ENCODE measurements at places on chromosomes 13 and 19.

DNA sequence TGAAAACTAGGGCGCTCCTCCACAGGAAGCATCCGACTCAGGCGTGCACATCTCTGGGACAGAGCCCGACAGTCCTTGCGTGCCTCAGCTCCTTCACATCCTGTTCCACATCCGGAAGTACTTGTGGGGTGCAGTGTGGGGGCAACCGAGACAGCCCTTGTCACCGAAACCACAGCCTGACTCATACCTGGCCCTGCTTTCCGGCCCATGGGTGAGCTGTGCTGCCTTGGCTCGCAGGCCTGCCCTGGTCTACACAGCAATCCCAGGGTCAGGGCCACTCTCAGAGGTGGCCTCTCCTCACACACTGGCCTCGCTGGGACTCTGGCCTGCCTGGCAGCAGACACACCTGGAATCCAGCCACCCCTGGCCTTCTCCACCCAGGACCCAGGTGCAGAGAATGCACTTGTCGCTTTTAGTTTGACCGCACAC is 100.4 kb downstream of the STK24 start:
- DNase-seq: peak; percentile 53

- no peak for DNase-seq
Measured at GRCh38 chr13:40985381-40986100, 33.6 kb downstream of the ELF1 start.

- no peak for DNase-seq
Measured at GRCh38 chr19:14770944-14771839, 7.2 kb downstream of the ADGRE2 start.

DNA sequence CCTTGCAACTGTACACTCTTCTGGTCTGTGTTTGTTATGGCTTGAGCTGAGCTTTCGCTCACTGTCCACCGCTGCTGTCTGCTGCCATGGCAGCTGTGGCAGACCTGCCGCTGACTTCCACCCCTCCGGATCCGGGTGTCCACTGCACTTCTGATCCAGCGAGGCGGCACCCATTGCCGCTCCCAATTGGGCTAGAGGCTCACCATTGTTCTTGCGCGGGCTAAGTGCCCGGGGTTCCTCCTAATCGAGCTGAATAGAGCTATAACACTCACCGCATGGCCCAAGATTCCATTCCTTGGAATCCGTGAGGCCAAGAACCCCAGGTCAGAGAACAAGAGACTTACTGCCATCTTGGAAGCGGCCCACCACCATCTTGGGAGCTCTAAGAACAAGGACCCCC is 2.2 kb upstream of the PSMC4 start:
- DNase-seq: no peak

DNA sequence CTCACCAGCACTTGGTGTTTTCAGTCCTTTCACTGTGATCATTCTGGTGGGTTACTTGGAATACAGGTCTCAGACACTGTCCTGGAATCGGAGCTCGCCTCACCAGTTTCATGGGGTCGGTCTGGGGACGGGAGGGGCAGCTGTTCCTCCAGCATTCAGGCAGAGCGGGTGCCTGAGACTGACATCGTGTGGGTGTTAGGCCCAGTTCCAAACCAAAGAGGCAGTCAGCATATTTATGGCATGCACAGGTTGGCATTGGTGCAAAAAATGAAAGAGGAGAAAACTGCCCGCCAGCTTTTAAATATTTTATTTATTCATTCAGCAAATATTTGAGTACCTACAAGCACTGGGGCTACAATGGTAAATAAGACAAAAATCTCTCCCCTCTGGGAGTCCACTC is 20.1 kb downstream of the PLEKHF1 start:
- no peak for DNase-seq

DNA sequence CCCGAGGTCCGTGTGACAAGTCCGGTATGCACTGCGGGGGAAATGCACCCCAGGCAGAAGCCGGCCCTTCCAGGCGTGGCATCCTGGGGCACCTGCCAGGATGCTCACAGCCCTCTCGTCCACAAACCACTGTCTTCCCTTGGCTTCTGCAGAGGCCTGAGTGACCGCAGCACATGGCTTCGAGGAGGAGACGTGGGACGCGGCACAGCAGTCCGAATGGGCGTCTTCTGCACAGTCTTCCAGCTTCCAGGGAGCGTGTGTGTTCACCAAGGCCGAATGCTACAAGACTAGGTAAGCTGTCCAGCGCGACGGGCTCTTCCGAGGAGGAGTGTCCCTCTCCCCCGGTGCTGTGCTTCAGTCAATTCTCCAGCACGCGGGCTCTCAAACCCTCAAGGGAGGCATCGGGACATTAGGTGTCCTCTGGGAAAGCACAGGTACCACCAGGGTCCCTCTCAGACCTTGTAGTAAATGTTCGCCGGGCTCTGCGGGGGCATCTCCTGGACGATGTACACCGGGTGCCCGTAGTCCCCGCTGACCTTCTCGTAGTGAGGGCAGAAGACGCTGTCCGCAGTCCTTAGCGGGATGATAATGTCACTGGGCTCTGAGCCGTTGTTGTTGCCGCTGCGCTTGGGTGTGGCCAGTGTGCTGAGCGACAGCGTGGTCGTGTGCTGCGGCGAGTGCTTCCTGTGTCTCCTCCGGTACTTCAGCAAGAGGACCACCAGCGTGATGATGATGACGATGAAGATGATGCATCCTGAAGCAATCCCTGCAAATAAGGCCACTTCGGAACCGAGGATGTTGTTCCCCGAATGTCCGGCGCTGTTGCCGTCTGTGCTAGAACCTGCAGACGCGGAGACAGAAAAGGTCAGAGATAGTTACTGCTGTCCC is 42.6 kb downstream of the EFNB2 start:
- DNase-seq: no peak

- DNase-seq: no peak
Measured at GRCh38 chr13:75414036-75414827, 67.7 kb downstream of the TBC1D4 start.

GRCh38 chr19:2624537-2625091 is 77.9 kb downstream of the GNG7 start:
- no peak for DNase-seq

- no peak for DNase-seq
Measured at GRCh38 chr13:77298426-77298825, 28.5 kb downstream of the MYCBP2 start.

DNA sequence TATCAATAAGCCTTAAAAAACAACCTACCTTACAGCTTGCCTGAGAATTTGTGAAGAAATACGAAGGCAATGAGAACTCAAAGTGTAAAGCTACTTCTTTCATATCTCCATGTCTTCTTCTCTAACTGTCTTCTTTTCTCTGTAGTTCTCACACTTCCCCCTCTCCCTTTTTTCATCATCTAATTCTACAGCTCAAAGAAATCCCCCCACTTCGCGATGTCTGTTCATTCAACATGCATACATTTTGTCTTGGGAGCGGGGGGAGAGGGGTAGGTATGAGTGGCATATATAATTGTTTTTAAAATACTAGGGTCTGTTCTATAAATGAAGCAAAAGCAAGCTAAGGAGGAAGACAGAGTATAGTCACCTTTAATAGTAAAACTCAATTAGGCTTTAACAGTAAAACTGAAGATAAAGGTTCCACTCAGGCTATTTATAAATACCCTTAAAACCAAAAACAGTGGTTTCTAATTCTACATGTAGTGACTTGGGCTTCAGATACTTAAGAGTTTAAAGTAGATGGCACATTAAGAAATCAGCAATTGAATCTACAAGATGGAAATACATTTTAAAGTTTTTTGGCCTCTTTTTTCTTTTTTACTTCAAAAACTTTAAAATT is 106.9 kb downstream of the KLF12 start:
- no peak for DNase-seq

GRCh38 chr13:93788456-93788855 is 561.8 kb downstream of the GPC6 start:
- no peak for DNase-seq

- no peak for DNase-seq
Measured at GRCh38 chr19:53947624-53948023, 15.1 kb upstream of the CACNG8 start.

GRCh38 chr19:11370744-11371143 is 3.7 kb upstream of the SWSAP1 start:
- DNase-seq: no peak

DNA sequence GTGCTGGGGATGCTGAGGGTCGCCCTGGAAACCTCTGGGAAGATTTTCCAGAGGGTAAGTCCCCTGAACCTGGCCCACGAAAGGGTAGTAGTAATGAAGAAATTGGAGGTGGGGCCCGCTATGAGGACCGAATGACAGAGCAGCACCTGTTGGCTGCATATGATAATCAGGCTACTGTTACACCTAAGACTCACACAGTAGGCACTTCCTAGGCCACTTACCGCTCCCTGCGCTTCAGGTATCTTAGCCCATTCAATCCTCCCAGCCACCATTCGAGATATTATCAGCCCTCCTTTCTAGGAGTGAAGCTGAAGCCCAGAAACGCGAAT is 4.3 kb upstream of the LRFN3 start:
- no peak for DNase-seq

GRCh38 chr13:30322428-30322827 is 15.1 kb upstream of the KATNAL1 start:
- DNase-seq: no peak

DNA sequence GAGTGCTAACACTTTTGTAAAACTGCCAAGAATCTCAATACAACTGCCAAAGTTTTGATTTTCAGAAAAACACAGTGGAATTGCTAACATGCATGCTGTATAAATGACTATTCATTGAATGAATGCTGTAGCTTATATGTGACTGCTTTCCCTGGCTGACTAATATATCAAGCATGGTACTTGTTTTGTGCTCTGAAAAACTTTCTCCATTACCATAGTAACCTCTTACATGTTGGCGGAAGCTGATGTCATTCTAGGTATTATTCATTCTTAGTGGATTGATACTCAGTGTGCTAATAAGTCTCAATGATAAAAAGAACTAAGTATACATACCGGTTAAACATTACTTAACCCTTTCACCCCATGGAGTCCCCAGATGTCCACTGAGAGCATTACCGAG is 166.1 kb upstream of the MYO16 start:
- DNase-seq: no peak

- DNase-seq: no peak
Measured at GRCh38 chr19:14343286-14343685, 38.0 kb upstream of the ADGRE5 start.

DNA sequence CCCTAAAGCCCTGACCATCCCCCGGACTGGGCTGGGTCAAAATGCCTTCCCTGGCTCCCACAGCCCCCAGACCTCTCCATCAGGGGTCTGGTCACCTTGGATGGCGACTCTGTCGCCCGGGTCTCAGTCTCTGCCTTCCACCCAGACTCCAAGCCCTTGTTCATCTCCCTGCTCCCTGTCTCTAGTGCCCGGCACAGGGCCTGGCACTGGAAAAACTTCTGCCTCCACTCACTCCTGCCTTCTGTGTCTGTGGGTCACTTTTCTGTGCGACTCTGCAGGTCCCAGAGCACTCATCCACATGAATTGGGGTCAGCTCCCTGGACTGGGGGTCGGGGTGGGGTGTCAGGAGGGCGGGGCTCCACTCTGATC is 1.1 kb downstream of the ZNF787 start:
- no peak for DNase-seq

- DNase-seq: no peak
Measured at GRCh38 chr13:37772644-37773043, 96.9 kb downstream of the TRPC4 start.

GRCh38 chr19:31969016-31969415 is 376.4 kb upstream of the ZNF507 start:
- no peak for DNase-seq

- DNase-seq: peak; percentile 73
Measured at GRCh38 chr13:27007166-27007565, 164.4 kb downstream of the USP12 start.

DNA sequence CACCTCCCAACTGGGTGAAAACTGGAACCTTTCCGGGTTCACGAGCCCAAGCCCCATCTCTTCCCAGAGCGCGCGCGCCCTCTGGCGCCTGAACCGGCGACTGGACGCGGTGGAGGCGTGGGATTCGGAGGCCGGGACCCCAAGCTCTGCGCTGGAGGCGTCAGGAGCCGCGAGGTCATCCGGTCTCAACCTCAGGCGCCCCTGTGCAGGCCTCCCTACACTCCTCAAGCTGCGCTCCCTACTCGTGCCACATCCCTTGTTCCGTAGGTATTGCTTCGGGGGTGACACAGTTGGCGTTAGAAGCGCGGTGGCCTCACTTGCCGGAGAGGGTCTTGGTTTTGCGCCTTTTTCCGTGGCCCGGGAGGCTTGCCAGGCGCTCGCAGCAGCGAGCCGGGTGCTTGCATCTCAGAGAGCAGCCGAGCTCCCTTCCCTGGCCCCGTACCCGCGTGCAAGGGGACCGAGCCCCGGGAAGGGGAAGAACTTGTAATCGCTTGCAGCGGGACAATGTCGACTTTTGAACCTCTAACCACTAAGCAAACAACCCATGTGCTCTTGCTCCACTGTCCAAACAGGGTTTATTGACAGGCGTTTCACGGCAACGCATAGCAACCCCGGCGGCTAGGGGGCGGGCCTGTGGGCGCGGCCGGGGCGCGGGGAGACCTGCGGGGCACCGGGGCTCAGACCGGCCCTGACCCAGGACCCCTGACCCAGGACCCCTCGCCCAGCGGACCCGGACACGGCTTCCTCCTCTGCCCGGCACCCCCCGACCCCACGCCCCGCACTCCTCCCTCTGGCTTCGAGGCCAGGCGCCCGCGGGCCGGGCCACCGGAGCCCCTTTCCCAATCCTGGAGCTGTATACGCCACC is 8.5 kb downstream of the CDX2 start:
- DNase-seq: no peak

Data from right hindlimb (tissue), 1 donor.